BJ (cell line): ENCODE measurements at places on chromosomes 2 and 18.

GRCh38 chr2:47485751-47486300 lies 82.9 kb downstream of the MSH2 start:
- no peak for DNase-seq

DNA sequence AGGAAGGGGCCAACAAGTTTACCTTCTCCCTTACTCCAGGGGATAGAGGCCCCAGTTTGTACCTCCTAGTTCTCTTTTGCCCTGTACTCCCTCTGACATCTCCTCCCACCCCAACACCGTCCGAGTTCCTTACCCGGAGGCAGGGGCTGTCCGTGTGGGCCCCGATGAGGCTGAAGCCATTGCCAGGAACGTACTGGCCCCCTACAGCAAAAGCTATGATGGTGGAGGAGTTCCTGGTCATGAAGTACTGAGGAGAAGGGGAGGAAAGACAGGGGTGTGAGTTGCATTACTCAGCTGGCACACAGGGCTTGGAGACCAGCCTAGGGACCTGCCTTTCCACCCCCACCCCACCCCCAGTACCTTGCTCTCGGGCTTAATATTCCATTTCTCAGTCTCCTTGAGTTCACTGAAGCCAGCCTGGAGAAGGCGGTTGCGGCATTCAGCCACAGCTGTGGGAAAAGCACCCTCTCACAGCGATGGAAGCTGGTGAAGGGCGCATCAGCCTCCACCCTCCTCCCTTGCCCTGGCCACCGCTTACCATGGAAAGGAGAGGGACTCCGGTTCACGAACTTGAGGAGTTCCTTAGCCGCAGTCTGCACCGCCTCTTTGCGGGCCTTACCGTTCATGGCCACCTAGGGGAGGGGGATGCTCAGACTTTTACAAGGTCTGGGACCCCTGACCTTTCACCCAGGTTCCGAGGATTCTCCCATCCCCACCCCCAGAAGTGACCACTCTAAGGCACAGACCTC lies 1.0 kb downstream of the DNPEP start:
- no peak for DNase-seq

DNA sequence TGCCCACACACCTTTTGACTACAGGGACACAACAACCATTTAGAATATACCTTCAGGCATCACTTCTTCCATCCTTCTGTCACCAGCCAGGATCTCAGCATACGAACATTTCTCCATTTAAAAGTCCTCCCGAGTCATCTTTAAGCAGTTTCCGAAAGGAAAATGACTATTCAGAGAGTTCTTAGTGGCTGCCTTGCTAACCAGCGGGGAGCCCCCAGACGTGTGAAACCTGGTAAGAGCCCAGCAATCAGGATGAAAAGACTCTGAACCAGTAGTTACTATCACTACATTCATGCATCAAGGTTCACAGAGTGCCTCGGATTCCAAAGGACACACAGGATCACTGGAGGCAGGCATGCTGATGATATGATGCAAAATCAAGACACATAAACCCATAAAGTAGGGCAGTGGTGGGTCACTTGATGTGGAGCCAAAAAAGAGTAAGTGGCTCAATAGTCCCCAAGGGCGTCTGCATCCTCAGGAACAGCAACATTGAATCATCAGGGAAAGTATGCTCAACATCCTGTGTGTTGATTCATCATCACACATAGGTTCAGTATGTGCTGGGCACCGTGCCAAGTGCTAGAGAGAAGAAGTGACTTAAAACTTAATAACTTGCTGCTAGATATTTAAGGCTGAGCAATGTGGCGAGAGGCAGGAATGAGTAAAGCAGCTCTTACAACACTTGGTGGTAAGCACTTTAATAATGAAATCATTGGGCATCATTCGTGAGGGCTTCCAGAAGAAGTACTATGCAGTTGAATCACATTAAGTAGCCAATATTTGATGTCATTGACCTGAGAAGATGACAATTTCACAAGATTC lies 4.4 kb downstream of the CCL20 start:
- DNase-seq = peak; percentile 99

DNA sequence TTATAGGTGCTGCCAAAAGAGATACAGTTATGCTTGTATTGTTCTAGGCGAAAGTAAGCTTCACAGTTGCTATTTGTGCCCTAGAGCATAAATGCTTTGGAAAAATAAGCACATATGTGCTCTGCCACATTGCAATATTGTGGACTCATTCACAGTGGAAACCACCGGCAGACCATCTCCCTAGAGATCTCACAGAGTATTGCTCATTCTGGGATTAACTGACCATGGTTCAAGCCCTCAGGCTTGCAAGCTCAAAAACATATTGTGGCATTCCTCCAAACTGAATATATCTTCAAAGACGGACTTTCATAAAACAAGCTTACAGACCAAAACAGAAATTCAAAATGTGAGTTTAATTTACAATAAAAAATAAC lies 158.2 kb upstream of the CCDC150 start:
- DNase-seq = peak; percentile 75

GRCh38 chr18:74194691-74195090 lies 46.4 kb downstream of the TIMM21 start:
- no peak for DNase-seq

DNA sequence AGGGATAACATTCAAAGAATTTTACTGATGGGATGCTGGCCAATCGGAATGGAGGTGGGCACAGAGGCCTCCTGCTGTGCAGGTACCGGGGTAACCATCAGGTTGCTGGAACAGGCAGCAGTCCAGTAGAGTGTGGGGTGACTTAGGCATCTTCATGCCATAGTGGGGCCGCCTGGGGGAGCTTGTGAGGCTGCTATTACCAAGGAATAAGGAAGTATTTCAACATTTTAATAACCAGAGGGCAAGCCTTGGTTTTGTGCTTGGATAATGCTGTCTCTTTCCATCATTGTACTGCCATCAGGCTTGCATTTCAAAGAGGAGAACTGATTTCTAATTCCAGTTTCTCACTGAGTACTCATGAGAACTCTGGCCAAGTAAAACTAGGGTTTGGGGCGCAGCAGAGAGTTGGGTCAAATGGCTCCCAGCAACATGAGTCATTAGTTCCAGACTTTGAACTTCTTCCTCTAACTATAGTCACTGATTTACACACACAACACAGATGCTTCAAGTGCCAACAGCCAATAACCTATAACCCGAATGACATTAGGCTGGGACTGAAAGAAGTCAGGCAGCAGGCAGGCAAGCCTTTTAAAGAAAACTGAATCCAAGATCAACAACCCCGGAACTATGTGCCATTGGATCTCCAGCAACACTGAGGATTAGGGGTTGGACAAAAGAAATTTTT lies 56.1 kb upstream of the FHL2 start:
- peak; percentile 59 for DNase-seq
